ENCODE measurements at places on chromosomes 2 and 18.
A peak's percentile ranks its signal among the peaks of the same experiment; 100 is the strongest.

DNA sequence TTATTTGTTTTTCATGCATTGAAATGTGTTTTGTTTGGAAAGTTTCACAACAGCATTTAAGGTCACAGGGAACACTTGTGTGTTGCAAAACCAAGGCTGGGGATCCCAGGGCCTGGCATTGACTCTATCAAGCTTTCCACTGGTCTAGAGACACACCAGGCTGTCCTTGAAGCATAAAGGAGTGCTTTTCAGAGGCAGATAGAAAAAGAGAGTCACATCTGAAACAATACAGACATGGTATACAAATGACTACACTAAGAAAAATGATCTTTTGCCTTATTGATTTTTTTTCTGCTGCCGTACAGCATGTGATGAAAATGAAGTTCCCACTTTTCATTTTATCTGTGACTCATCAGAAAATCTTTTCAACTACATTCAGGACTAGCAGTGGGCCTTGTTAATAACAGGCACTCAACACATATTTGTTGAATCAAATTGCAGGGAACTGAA is 61.9 kb upstream of the ZCCHC2 start:
- DNase-seq: no peak

- no peak for DNase-seq
Observed at GRCh38 chr2:166627893-166628292, 133.8 kb upstream of the SCN7A start.

DNA sequence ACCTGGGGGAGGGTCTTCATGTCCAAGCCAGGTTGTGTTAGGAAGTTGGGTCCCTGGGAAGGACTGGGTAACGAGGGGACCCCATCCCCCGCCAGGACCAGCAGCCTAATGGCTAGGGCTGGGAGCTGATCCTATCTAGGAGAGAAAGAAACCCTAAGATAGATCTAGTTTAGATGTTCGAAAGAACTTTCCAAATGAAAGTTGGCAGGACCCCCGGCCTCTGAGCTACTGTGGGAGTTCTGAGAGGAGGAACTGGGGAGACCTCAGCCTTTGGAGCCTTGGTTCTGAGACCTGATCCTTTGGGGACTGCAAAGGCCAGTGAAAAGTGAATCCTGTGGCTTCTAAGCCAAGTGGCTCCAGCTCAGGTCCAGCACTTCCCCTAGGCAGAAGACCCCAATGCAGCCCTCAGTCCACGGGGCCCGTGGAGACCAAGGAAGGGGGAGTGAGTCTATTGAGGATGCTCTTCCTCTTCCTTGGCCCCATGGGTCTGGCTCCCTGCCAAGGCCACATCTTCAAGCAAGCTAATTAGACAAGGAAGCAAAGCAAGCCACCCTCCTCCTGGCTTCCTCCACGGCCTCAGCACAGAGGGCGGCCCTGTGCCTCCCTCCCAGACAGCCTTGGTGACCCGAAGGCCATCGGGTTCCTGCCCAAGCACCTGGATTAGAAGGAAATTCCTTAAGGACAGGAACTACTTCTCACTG is 23.5 kb downstream of the CCT7 start:
- no peak for DNase-seq

GRCh38 chr2:187091664-187092063 is 242.7 kb upstream of the ZSWIM2 start:
- DNase-seq: no peak

GRCh38 chr18:6270771-6271216 is 143.9 kb downstream of the L3MBTL4 start:
- DNase-seq: no peak

DNA sequence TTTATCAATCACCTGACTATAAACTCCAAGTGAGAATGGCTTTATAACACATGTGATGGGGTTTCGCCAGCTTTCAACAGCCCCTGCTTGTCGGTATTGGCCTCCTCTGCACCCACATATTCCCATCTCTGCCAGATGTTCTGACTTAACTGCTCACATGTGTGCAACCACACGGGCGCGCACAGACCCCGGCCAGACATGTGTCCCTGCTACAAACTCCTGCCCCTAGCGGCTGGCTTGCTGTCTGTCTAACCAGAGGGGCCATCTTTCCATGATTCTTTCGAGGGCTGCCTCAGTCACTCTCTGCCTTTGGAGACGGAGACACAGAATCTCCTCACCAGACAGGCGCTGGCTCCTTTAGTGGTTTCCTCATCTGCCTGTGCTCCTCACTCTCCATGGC is 15.3 kb downstream of the STON1 start:
- no peak for DNase-seq

GRCh38 chr2:25280051-25280687 is 61.6 kb downstream of the DNMT3A start:
- DNase-seq: no peak

DNA sequence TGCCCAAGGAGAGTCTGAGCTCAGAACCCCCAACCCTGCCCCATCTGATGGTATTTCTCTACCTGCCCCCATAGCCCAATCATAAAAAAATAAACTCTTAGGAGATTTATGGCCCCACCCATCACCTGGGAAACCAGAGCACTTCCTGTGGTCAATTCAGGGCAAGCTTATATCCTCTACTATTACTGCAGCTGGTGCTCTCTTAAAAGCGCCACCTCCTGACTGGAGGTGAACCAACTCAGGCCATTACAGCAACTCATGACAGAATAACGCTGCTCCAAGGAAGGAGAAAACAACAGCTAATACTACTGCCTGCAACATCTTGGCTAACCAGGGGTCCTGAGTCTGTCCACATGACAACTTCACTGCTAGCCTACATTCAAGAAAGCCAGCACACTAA is 195.7 kb downstream of the MTCL1 start:
- no peak for DNase-seq

GRCh38 chr2:176390276-176391147 is 121.3 kb downstream of the MTX2 start:
- no peak for DNase-seq

DNA sequence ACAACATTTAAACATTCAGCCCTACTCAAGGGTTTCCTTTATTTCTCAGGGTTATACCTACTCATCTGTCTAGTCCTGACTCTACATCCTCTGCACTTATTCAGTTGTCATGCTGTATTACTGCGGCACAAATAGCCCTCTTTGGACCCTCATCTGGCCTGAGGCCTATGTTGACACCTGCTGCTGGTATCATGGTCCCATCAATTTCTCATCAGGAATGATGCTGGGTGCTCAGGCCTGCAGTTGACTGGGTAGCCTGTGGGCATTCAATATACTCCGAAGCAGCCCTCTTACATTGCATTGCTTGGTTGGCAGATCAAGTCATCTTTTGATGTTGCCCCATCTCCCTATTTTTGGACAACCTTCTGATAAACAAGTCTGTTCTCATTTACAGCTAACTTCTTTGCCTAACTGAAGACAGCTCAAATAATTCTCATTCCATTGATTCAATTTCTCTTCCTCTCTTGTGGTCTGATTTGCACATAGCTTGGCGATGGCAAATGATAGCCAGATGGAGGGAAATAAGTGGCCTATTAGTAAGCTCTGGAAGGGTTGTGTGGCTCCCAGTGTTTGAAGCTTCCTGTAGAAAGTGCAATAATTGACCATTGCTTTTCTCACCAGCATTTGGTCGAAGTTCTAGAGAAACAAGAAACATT is 19.1 kb upstream of the MC4R start:
- DNase-seq: no peak

- no peak for DNase-seq
Observed at GRCh38 chr2:39523308-39524044, 86.4 kb upstream of the MAP4K3 start.

GRCh38 chr2:1968209-1968987 is 224.1 kb upstream of the PXDN start:
- no peak for DNase-seq

- DNase-seq: no peak
Observed at GRCh38 chr2:215521031-215521430, 85.2 kb upstream of the FN1 start.

DNA sequence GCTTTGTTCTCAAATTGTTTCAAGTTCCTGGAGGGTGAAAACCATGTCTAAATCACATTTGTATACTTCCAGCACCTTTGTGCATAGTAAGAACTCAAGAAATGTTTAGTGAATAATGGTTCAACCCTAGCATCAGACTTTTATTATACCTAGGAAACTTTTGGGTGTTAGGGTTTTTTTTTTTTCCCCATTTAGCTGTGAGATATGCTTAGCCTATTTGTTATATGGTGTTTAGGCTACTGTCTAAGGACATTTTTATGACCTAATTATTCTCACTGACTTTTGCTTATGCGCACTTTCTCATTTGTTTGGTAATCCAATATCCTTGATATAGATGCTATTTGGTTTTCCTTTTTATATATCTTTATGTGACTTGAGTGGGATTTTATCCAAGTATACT is 164.7 kb downstream of the PHLPP1 start:
- no peak for DNase-seq

DNA sequence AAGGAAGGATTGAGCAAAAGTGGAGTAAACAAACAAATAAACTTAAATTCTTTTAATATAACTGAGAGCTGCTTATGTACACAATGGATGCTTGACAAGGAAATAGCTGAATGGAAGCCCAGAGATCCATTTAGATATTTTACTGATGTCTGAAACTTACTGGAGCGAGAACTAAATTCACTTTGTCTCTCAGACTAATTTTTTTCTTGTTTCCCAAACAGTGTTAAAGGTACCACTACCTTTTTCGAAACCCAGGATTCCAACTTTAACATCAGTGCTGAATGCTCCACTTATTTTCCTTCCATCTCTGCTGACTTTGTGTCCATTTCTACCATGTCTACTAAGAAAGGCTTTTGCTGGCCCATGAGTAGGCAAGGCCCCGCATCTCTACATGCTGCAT is 4.0 kb downstream of the EFEMP1 start:
- DNase-seq: no peak

- no peak for DNase-seq
Observed at GRCh38 chr18:55473058-55473457, 114.9 kb downstream of the TCF4 start.

DNA sequence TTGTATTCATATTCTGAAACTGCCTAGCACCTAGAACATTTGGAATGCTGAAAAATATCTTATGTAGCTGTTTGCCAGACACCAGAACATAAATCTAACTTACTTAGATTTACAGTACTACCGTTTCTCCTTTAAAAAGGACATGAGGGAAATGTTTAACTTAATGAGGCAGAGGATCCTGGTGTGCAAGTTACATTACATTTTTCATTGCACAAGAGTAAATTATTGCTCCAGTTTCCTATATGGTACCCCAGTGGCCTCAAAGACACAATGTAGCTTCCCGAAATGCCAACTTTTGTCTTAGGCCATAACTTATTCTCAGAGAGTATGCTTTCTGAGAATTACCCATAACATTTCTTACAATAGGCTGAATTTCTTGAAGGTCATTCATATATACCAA is 105.5 kb upstream of the DTNA start:
- no peak for DNase-seq

- DNase-seq: peak; percentile 71
Observed at GRCh38 chr2:64646007-64646880, 7.5 kb downstream of the SERTAD2 start.

- no peak for DNase-seq
Observed at GRCh38 chr2:145789636-145790035, 1269.7 kb upstream of the ZEB2 start.

- no peak for DNase-seq
Observed at GRCh38 chr2:32627441-32627813, 423 bp upstream of the TTC27 start.
